Activated CD4-positive, alpha-beta memory T cell treated with anti-CD3 and anti-CD28 coated beads for 36 hours (primary cell): ENCODE measurements at places on chromosomes 2 and 18. TPM values are rescaled to one million over a fixed set of nuclear protein-coding genes. Genes with fewer than 3 reads are reported as not detected.

The RBKS gene
- 9.7 TPM for total RNA-seq

The MC5R gene
- total RNA-seq: not detected

- no peak for DNase-seq
- peaks cover 21% of the 10 kb centered on the region for H3K27me3 ChIP-seq
- H3K4me1 ChIP-seq: no peaks in the 10 kb centered on the region
- no peak overlapping the region for H3K4me3 ChIP-seq
- no peak overlapping the region for H3K27ac ChIP-seq
These were observed 23.9 kb upstream of the BOD1L2 start for GRCh38 chr18:57122936-57123510.

DNA sequence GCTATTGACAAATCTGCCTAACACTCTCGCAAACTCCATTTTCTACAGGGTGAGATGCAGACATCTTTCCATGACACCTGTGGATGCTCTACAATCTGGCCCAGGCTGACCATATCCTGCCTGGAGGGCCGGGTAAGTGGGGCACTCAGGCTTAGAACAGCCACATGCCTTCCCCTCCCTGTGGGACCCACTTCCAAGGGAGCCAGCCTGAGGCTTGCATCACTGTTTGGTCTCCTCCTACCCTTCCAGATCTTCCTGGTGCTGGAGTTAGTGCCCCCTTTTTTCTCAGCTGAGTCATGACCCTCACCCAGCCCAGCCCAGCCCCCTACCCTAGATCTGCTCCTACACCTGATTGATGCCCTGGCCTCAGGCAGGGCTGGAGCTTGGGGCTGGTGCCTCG, 150.2 kb upstream of the MSH6 start:
- no peak overlapping the region for H3K4me3 ChIP-seq
- H3K4me1 ChIP-seq: no peaks in the 10 kb centered on the region
- H3K36me3 ChIP-seq: no peaks in the 10 kb centered on the region
- H3K27me3 ChIP-seq: peaks cover 4% of the 10 kb centered on the region
- H3K27ac ChIP-seq: no peak overlapping the region

DNA sequence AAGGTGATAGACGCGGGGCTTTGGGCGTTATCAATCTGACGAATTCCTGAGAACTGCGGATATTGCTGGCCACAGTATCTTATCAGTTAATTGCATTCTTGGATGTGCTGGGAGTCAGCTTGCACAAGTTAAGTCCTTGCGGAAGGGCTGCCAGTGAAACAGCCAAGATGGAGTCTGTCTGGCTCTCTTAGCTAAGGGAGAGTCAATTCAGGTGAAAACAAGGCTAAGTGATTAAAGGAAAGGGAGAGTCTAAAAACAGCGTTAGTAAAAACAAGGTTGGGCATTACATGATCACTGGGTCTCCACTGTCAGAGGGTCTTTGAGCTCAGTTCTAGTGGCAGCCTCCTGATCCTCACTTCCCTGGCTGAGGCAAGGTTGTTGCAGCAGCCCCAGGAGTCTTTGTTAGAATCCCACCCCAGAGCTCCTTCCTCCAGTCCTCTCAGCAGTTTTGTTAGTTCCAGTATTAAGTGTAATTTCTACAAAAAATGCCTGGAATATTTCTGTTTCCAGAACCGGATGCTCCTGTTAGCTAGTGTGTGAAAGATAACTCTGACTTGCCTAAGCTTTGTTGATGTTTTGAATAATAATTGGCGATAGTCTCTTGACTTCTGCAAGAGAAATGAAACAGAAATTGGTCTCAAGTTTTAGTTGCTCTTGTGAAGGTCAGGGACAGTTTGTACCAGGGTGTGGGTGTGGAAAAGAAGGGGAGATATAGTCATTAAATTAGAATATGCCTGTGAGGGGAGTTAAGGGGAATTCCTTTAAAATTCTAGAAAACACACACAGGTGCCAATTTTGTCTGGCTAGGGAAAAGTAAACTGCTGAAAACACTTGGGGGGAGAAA, 10.6 kb downstream of the CFLAR start:
- peak overlapping the region; percentile 97 for H3K27ac ChIP-seq
- no peak for DNase-seq
- no peaks in the 10 kb centered on the region for H3K27me3 ChIP-seq
- H3K36me3 ChIP-seq: peaks cover 61% of the 10 kb centered on the region
- peak overlapping the region; percentile 99 for H3K4me3 ChIP-seq

DNA sequence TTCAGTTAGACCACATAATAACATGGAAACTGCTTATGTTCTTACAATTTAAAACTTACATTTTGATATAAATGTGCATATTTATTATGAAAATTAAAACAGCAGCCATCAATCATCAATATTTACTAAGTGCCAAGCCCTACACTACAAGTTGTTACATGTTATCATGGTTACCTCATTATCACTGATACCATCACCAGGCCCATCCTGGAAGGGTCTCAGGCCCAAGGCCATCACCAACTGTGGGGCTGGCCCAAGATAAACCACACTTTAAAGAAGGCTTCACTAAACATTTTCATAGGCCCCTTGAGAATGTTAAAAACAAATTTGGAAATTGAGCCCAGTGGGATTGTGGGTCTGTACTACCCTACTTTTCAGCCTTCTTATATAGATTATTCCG, 6.4 kb downstream of the ITSN2 start:
- H3K27ac ChIP-seq: no peak overlapping the region
- H3K4me1 ChIP-seq: peaks cover 71% of the 10 kb centered on the region
- H3K4me3 ChIP-seq: no peak overlapping the region
- no peaks in the 10 kb centered on the region for H3K27me3 ChIP-seq
- DNase-seq: no peak
- peaks cover 6% of the 10 kb centered on the region for H3K36me3 ChIP-seq

GRCh38 chr2:144567745-144568144, 47.8 kb upstream of the ZEB2 start:
- no peaks in the 10 kb centered on the region for H3K36me3 ChIP-seq
- DNase-seq: no peak
- H3K27ac ChIP-seq: no peak overlapping the region
- H3K4me1 ChIP-seq: peaks cover 17% of the 10 kb centered on the region
- no peak overlapping the region for H3K4me3 ChIP-seq
- H3K27me3 ChIP-seq: peaks cover 12% of the 10 kb centered on the region

- H3K4me1 ChIP-seq: peaks cover 5% of the 10 kb centered on the region
- DNase-seq: no peak
- no peak overlapping the region for H3K4me3 ChIP-seq
- no peaks in the 10 kb centered on the region for H3K36me3 ChIP-seq
- peaks cover 3% of the 10 kb centered on the region for H3K27me3 ChIP-seq
These were observed 90.8 kb downstream of the EPAS1 start for GRCh38 chr2:46387886-46388515.

DNA sequence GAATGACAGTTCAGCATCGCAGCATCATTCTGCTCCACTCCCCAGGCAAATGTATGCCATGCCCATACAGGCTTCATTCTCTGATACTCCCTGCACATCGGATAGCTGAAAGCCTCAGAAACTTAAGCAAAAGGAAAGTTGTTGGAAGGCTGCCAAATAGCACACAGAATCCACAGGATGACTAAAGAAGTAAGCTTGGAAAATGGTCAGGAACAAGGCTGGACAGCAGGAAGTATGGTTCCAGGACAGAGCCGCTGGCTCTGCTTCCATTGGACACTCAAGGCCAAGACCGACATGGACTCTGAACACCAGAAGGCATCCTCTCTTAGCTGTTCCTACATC, 256.5 kb downstream of the CDH20 start:
- H3K27me3 ChIP-seq: peaks cover 12% of the 10 kb centered on the region
- H3K27ac ChIP-seq: no peak overlapping the region
- no peaks in the 10 kb centered on the region for H3K36me3 ChIP-seq
- DNase-seq: no peak
- H3K4me1 ChIP-seq: no peaks in the 10 kb centered on the region

GRCh38 chr2:141316606-141317005, 814.2 kb downstream of the LRP1B start:
- no peak for DNase-seq
- H3K27me3 ChIP-seq: no peaks in the 10 kb centered on the region
- no peaks in the 10 kb centered on the region for H3K4me1 ChIP-seq
- no peak overlapping the region for H3K27ac ChIP-seq

DNA sequence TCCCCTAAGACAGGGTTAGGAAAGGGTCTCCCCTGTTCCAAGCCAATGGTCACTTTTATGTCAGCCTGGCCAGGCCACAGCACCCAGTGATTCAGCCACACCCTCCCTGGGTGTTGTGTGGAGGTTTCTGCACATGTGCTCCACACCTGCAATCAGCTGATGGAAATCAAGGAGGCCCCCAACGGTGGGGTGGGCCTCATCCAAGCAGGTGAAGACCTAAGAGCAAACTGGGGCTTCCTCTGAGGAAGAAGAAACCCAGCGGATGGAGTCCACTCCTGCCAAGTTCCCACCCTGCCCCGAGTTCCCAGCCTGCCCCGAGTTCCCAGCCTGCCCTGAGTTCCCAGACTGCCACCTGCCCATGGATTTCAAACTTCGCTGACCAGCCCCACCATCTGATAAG, 55.4 kb downstream of the KIF1A start:
- H3K4me1 ChIP-seq: peaks cover under 1% of the 10 kb centered on the region
- H3K4me3 ChIP-seq: no peak overlapping the region
- no peaks in the 10 kb centered on the region for H3K27me3 ChIP-seq
- no peak for DNase-seq
- H3K36me3 ChIP-seq: no peaks in the 10 kb centered on the region

DNA sequence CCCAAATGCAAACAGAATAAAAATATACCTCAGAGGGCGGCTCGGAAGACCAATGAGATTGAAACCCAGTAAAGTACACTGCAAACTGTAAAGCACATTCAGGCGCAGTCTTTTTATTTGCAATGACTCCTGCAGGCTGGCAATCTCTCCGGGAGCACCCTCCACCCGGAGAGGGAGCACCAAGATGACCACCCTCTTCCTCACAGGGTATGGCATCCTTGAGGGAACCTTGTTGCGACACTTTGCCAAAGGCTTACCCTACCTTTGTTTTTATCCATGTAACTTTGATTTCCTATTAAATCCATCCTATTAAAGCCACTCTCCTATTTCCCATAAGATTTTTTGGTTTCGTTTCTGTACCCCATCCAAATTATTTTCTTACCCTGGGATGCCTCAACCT, 16.2 kb downstream of the CHST10 start:
- DNase-seq: no peak
- no peak overlapping the region for H3K4me3 ChIP-seq
- no peak overlapping the region for H3K27ac ChIP-seq
- no peaks in the 10 kb centered on the region for H3K36me3 ChIP-seq
- H3K27me3 ChIP-seq: no peaks in the 10 kb centered on the region
- no peaks in the 10 kb centered on the region for H3K4me1 ChIP-seq

DNA sequence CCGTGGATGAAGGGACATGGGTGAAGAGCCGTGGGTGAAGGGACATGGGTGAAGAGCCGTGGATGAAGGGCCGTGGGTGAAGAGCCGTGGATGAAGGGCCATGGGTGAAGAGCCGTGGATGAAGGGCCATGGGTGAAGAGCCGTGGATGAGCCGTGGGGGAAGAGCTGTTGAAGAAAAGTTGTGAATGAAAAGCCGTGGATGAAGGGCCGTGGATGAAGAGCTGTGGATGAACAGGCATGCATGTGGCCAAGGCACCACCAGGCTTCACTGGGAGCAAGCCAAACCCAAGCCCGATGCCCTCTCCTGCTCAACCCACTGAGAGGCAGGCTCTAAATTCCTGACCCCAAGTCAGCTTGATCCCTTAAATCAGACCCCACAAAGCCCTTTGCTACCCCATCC, 10.6 kb downstream of the OR6B3 start:
- H3K27me3 ChIP-seq: peaks cover 26% of the 10 kb centered on the region
- H3K4me3 ChIP-seq: no peak overlapping the region
- no peak for DNase-seq
- no peaks in the 10 kb centered on the region for H3K36me3 ChIP-seq
- H3K4me1 ChIP-seq: no peaks in the 10 kb centered on the region

DNA sequence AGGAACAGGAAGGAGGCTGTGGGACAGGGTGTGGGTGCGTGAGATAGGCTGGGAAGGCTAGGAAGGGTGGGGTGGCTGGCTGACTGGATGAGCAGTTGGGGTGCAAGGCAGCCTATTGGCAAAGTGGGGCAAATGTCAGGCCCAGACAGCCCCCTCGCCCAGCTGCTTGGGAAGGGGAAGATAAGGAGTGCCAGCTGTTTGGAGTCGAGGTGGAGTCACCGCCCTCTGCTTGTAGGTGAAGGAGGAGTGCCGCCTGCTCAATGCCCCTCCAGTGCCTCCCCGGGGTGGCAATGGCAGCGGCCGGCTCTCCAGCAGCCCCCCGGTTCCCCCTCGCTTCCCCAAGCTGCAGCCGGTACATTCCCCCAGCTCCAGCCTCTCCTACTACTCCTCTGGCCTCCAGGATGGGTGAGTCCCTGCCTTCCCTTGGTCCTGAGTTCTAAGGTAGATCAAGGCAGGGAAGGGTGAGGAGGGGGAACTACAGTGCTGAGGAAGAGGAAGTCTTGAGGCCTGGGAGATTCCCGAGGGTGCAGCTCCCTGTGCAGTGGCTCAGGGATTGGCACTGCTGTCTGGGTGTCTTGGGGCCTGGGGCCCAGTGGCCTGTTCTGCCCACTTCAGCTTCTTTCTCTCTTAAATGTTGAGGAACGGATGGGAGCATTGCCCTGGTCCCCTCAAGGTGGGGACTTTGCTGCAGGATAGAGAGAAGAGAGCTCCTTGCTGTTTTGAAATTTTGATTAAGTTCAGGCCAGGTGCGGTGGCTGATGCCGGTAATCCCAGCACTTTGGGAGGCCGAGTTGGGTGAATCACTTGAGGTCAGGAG, 13.3 kb downstream of the GAREM2 start:
- H3K27ac ChIP-seq: no peak overlapping the region
- H3K36me3 ChIP-seq: no peaks in the 10 kb centered on the region
- peaks cover 3% of the 10 kb centered on the region for H3K27me3 ChIP-seq
- peak overlapping the region; percentile 72 for H3K4me3 ChIP-seq
- DNase-seq: no peak

The SP140 gene
- total RNA-seq: 151 TPM
